ENCODE measurements at places on chromosomes 12 and 14.

DNA sequence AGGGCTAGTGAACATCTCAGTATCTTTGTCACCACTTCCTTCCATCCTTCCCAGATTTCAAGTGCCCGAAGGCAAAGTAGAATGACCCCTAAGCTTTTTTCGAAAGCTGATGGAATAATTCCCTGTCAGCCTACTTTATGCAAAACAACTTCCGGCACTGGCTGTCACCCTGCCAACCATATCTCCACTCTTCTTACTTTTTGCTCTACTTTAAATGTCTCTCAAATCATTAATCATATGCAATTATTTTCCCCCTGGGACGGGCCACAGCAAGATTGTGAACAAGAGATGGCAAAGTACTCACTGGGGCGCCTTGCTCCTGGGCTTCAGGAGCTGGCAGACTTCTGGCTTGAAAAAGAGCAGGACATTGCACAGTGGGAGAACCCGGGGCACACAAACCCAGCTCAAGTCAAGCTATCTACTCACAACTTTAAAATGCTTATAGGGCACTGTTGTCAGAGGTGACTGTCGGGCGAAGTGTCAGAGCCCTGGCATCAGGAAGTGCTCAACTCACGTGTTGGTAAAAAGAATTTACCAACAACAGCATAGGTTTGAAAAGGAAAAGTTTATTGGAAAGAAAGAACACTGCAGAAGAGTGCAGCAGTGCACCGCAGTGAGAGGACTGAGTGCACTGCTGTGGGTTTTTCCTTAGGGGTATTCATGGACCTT is 373.5 kb downstream of the PAWR start:
- no peak for DNase-seq

- no peak for DNase-seq
These were observed 1206.6 kb upstream of the TMEM132C start for GRCh38 chr12:127060310-127060847.

DNA sequence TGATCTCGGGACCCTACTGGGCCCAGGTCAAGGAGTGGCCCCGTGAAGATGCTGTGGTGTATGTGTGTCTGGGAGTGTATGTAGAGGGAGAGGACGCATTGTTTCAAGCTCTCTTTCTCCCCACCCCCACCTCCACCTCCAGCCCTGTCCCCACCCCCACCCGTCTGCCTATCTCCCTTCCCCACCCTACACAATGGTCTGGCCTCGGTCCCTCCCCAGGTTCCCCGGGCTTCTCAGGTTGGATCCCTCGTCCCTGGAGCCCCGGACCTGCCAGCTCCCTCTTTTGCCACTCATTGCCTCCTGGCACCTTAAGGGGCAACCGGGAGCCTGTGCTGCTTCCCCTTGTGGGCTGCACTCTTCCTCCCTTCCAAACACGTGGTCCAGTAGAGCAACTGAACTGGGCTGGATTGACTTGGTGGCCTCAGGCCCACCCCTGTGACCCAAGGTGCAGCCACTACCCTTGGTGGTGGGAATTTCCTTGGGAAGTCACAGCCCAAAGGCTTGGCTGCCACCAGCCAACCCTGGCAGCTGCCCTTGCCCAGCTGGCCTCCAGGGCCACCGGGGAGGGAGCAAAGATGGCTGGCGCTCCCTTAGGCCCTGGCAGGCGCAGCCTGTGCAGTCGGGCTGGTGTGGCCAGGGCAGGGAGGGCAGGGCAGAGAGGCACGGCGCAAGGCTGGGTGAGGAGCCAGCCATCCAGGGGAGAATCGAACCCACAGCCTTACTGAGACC is 628 bp downstream of the VRTN start:
- no peak for DNase-seq

GRCh38 chr12:69916544-69917235 is 91.7 kb downstream of the MYRFL start:
- no peak for DNase-seq

GRCh38 chr14:34111953-34112352 is 161.1 kb upstream of the EGLN3 start:
- no peak for DNase-seq
